GM10248 (cell line): ENCODE measurements at places on chromosomes 7 and 10.
A peak's percentile ranks its signal among the peaks of the same experiment; 100 is the strongest.

- DNase-seq, result no peak
Measured at GRCh38 chr10:10128387-10128786, 889.3 kb upstream of the CELF2 start.

DNA sequence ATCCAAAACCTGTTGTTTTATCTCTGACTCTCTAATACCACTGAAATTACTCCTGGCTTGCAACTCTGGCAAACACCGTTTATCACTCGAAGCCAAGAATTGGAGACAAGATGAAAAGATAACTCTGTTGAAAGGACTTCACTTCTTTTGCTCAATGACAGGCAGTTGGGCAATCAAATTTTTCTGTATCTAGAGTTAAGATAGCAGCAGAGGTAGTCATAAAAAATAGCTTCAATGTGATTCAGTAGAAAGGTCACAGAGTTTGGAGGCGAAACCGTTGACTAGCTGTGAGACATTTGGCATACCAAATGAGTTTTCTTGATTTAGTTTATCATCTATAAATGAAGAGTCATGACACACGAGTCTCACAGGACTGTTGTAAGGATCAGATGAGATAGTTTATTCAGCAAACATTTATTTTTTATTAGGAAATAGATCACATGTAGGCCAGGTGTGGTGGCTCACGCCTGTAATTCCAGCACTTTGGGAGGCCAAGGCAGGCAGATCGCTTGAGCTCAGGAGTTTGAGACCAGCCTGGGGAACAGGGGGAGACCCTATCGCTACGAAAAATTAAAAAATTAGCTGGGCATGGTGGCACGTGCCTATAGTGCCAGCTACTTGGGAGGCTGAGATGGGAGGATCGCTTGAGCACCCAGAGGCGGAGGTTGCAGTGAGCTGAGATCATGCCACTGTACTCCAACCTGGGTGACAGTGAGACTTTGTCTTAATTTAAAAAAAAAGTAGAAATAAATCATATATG lies 23.6 kb downstream of the AKR1B1 start:
- no peak for DNase-seq

DNA sequence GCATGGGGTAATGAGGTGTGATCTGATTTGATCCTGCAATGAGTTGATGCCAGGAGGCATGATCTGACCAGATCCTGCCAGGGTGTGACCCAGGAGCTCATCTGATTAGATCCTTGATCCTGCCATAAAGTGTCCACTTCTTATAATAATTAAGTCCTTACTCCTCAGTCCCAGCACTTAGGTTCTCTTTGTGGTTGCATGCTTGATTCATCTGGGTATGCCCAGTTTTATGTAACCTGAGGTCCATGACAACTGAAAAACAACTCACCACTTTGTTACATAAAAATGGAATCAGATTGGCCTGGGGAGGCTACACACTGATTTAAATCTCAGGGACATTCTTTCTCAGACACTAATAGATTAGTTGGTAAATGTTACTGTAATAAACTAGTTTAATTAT lies 19.1 kb downstream of the ACADSB start:
- DNase-seq, result no peak

DNA sequence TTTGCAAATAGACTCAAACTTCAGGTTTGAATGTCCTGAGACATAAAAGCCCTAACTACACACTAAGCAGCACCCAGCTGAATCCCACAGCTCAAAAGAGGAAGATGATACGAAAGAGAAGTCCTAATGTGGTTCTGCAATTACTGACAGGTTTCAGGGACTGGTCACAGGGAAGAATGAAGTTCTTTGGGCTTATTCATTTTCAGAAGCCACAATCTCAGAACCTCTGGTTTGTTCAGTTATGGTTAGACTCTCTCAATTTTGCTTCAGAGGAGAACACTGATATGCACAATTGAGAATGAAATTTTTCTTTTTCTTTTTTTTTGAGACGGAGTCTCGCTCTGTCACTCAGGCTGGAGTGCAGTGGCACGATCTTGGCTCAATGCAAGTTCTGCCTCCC lies 94.6 kb upstream of the FAM180A start:
- DNase-seq, result peak; percentile 40
